ENCODE measurements at places on chromosomes 12 and 14.
A peak's percentile ranks its signal among the peaks of the same experiment; 100 is the strongest.

DNA sequence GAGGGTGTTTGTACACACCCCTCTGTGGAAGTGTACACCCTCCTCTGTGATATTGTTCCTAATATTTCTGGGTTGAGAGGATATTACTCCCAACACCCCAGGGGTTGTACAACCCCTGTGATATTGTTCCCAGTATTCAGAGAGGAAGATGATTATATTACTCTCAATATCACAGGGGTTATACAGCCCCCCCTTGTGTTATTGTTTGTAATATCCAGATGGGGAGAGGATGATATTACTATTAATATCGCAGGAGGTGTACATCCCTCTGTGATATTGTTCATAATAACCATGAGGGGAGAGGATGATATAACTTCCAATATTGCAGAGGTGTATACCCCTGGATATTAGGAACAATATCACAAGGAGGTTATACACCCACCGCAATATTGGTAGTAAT, 566.1 kb upstream of the MIS18BP1 start:
- no peak for DNase-seq

GRCh38 chr14:88323523-88324199, 592 bp upstream of the KCNK10 start:
- peak; percentile 4 for DNase-seq

DNA sequence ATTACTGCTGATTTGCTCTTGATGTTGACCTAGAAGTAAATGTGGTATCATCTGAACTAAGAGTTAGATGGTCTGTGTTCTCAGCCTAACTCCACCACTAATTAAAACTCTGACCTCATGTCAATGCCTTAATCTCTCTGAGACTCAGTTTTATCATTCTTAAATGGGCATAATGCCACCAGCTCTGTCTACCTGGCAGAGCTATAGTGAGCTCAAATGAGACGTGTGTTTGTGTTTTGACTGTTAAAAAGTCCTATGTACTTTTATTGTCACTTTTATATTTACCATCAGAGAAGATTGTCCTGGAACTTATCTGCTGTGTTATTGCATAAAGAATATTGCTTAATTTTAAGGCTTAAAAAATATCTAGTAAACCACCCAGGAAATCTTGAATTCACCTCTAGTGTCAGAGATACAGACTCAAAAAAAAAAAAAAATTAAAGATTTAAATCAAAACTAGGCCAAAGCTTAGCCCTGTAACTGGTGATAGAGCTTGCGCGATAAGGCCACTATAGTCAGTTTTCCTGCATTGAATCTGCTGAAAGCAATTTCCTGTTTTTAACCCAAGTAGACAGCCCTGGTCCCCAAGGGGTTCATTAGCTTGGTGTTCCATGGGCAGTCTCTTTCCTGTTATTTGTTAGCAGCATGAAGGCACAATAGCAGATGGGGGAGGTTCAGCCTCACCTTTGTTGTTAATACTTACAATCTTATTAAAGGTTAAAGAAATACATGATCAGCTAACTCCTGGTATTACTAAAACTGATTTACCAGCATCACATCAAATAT, 261.8 kb downstream of the ATP23 start:
- no peak for DNase-seq

- no peak for DNase-seq
Observed at GRCh38 chr14:55288439-55288838, 17.2 kb downstream of the FBXO34 start.

DNA sequence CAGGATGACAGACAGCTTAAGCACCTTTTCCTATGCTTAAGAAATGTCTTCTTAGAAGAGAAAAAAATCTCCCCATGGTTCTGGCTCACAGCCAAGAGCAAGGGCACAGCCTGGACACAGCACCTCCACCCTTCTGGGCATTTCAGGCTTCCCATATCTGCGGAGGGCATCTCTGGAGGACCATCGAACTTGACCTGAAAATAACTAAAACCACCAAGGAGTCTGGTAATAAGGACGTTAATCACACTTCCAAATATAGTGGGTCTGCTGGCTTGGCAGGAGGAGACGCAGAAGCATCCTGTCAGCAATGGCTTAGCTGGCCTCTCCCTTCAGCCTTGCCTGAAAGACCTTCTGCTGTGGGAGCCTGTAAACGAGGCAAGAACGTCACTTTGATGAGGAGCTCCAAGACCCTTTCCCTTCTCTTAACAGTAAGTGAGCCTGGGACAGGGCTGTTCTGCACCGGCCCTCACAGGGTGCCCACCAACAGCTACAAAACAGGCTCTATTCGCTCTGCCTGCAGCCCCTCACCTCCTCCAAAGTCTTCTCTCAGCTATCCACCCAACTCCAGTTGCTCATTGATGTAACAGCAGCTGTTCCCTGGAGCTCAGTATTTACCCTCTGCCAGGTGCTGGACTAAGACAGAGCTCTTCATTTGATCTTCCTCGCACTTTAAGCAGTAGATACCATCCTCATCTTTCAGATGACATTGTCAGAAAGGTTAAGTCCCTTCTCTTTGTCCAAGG, 13.2 kb downstream of the SETD3 start:
- DNase-seq = no peak

DNA sequence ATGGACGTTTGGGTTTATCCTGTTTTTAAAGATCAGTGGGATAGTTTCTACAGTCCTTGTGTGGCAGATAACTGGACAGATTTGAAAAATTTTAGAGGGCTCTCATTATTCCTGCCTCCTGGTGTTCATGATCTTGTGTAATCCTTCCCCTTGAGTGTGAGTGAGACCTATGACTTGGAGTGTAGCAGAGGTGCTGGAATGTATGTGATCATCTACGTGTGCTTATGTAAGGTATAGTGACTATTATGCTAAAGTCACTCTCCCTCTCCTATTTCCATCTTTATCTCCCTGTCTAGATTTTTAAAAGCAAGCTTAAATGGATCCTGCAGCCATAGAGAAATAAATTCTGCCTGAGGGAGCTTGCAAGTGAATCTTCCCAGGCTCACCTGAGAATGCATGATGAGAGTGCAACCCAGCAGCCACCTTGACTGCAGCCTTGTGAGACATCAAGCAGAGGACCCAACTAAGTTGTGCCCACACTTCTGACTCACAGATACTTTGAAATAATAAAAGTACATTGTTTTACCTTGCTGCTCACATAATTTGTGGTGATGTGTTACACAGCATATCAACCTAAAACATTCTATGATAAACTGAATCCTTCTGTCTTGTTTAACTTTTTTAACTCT, 3.2 kb upstream of the OLR1 start:
- no peak for DNase-seq

DNA sequence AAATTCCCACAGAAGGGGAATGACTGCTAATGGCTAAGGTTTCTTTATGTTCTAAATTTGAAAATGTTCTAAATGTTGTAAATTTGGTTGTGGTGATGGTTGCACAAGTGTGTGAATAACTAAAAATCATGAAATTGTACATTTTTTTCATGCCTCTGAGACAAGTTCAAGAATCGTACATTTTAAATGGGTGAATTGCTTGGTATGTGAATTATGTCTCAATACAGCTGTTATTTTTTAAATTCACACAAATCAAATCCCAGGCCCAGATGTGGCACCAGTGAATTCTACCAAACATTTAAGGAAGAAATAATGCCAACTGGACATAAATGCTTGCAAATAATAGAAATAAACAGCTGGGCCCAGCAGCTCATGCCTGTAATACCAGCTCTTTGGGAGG, 28.6 kb upstream of the RND1 start:
- no peak for DNase-seq

DNA sequence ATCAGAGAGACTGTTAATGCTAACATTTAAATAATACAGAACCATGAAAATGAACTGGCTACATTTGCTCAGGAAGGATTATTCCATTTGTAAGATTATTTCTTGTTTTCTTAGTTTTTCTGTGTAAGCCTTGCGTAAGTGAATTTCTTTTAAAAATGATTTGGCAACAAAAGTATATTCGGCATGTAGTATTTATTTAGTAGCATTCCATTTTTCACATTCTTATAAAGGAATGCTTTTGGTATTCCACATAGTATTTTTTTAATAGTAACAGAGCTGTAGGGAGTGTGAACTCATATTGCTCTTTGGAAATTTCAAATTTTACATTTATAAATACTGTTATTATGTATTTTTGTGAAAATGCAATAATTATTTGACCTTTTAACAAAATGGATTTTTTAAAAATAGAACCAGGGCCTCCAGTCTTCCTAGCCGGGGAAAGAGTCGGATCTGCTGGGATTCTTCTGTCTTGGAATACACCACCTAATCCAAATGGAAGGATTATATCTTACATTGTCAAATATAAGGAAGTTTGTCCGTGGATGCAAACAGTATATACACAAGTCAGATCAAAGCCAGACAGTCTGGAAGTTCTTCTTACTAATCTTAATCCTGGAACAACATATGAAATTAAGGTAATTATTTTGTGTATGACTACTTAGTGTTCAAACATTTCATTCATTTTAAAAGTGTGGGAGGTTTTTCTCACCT, 1.2 kb downstream of the PTPRQ start:
- no peak for DNase-seq

GRCh38 chr14:104442631-104443390, 136.8 kb upstream of the C14orf180 start:
- no peak for DNase-seq

DNA sequence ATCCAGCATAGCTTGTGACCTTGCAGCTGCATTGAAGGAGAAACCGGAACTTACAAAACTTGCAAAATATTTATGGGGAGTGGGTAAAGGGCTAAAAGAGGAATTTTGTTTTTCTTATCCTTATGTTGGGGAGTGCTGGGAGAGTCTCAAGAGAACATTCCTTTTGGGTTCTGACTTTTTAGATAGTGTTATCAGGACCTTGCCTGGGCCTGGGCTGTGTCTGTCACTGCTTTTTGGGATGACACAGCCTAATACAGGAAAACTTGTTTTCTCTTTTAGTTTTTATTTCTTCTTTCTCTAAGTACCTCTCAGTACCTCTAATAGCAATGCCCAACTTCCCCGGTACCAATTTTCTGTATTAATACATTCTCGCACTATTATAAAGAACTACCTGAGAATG, 850.6 kb downstream of the RPS29 start:
- DNase-seq = no peak

- no peak for DNase-seq
Observed at GRCh38 chr14:76329951-76330350, 46.0 kb upstream of the ESRRB start.

DNA sequence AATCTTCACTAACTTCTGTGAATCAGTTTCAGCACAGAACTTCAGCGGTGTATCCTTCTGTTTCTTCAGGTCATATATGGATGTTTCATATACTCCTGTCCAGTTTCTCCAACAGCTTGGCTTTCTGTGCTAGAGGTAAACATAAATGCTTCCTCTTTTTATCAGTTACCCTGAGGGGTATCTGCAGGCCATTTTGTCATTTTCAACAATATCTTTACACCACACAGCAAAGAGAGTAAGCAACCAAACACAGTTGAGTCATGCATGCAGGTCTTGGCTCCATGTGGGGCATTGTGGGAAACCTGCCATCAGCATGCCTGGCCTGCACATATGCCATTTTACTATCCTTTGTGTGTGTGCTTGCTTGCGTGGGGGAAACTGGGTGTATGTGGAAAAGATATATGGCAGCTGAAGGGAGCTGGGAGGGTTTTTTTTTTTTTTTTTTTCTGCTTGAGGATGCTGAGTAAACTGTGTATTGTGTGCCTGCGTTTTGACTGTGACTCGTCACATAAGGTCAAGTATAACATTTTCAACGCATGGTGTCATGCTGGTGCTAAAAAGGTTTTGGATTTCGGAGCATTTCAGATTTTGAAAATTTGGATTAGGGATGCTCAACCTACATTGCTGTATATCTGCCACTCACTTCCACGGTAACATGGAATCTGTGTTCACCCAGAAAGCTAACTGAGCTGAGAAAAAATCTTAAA, 56.1 kb upstream of the YARS2 start:
- no peak for DNase-seq

GRCh38 chr12:115375186-115375991, 691.4 kb upstream of the TBX3 start:
- no peak for DNase-seq

DNA sequence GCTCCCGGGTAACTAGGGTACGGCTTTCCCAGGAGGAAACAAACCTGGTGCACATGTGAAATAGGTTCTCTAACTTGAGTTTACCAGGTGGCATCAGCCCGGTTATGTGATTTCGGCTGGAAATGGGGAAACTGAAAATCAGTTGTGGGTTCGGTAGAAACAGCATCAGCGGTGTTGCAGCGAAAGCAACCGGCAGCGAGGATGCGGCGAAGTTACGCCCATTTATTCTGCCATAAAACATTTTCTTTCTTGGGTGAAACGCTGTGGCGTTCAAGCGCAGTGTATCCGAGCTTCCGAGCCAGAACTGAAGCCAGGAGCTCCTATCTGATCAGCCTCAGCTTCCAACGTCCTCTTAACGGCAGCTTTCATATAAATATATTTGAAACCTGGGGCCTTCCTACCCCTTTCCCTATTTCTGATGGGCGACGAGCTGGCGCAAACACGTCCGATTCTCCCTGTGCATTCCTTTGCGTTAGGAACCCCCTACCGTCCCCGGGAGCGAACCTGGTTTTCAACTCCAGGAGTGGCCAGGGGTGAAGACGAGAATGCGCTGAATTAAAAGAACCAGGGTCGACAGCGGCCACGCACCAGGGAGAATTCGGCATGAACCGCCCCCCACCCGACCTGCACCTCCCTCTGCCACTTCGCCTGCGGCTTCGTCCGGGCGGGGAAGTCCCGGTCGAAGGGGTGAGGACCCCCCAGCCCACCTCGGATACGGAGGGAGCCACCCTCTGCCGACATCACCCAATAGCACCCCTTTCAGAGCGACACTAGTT, 1.6 kb downstream of the DPF3 start:
- no peak for DNase-seq

GRCh38 chr12:34203866-34204620, 181.7 kb downstream of the ALG10 start:
- DNase-seq = no peak

Measured in stimulated activated CD8-positive, alpha-beta memory T cell treated with anti-CD3 and anti-CD28 coated beads, Interleukin-15, amount 100 ng/mL, for 48 hours (primary cell).